ENCODE measurements at places on chromosomes 7 and 10.
A peak's percentile ranks its signal among the peaks of the same experiment; 100 is the strongest.

- DNase-seq: no peak
Measured at GRCh38 chr10:127982601-127983000, 75.7 kb downstream of the PTPRE start.

DNA sequence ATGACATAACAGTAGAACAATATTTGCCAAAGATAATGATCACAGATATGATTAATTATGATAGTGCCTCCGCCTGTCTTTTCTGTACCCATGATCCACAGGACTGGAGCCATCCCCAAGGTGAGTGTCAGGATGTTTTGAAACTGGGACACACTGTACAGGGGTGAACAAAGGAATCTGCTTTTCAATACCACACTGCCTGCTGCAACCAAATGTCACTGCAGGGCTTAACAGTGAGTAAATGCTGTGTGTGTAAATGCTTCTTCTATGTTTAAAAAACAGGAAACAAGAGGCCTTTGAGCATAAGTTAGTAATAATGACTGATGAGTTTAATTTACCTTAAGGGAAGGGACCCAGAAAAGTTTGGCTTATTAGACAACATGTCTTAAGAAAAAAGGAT, 65.2 kb downstream of the HBP1 start:
- DNase-seq: no peak

DNA sequence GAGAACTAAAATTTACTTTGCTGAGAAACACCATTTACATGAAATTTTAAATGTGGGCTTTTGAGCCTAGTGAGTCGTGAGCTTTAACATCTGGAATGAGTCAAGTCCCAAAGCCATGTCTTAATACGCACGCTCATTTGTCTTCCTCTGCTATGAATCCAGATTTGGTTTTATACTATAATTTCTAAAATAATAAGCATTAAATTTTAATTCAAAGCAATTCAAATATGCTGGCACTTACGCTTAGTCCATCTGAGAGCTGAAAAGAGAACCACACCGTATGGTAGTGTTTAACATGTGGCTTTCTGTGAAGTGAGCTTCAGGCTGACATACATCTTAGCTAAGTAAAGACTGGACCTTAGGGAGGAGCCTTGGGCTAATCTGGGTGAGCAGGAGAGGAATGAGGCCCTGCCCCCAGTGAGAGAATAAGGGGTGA, 52.2 kb downstream of the CUBN start:
- peak; percentile 28 for DNase-seq

- DNase-seq: no peak
Measured at GRCh38 chr10:131729938-131730660, 170.7 kb upstream of the PPP2R2D start.

- no peak for DNase-seq
Measured at GRCh38 chr10:12720217-12720981, 281.1 kb downstream of the CCDC3 start.

- DNase-seq: no peak
Measured at GRCh38 chr7:144579687-144580086, 176.2 kb upstream of the NOBOX start.

GRCh38 chr10:46548498-46549090, 7.9 kb downstream of the GPRIN2 start:
- DNase-seq: no peak

GRCh38 chr10:33071857-33072256, 113.8 kb upstream of the ITGB1 start:
- no peak for DNase-seq

GRCh38 chr10:97740613-97741012, 3.7 kb downstream of the ZFYVE27 start:
- no peak for DNase-seq

- DNase-seq: no peak
Measured at GRCh38 chr10:109474812-109475211, 448.5 kb downstream of the XPNPEP1 start.

GRCh38 chr7:16891874-16892643, 10.3 kb upstream of the AGR3 start:
- DNase-seq: no peak

DNA sequence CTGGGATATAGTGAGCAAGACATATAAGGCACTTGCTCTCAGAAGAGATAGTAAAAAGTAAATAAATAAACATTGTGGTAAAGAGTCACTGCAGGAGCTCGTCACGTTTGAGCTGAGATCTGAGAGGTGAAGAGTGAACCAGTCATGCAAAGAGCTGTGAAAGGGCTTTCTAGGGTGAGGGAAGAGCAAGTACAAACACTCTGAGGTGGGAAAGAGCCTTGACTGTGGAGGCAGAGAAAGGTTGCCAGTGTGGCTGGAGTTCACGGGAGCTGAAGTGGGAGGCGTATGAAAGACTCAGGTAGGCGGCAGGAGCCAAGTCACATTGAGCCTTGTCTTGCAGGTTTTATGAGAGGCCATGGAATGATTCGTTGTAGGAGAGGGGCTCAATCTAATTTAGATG, 141.0 kb downstream of the C1GALT1 start:
- no peak for DNase-seq

DNA sequence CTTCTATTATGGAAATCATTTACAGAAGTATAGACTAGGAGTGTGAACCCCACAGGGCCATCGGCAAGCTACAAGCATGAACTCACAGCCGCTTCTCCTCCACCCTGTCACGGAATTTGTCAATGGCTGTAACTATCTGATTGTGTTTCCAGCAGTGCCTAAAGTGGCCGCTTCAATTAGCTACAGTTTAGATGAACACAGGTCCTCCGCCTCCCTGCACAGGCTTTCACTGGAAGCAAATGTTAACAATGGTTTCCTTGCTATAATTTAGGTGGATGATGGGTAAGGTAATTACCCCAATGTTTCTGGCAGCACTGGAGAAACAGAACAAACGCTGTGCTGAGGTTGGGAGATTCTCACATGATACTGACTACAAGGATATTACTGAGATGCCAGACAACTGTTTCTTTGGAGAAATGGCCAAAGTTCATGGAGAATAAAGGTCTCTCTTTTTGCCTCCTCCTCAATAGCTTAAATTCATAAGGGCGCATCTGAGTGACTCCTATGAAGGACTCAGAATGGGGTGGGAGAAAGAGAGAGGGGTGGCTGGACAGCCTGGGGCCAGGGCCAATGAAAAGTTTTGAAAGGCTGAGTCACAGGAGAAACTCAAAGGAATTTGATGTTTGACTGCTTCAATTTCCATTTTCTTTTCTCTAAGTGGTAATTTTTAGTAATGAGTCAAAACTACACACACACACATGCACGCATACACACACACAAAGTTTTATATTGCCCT, 78.9 kb downstream of the SVIL start:
- DNase-seq: peak; percentile 71

DNA sequence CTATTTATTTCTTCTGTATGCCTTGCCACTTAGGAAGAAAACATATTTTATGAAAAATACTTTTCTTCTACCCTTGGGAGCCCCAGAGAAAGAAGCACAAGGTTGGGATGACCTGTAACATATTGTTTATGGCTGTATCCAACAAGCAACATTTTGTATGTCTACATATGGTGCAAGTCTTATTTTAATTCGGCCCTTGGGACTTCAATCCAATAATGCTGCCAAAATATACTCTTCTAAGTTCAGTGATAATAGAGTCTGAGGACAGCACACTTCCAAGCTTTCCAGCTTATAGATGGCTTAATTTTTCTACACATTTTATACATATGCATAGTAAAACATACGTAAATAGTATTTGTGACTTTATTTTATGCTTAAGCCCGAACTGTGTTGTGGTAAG, 318.5 kb upstream of the SEMA3A start:
- no peak for DNase-seq

- DNase-seq: no peak
Measured at GRCh38 chr7:101985057-101985902, 167.9 kb downstream of the CUX1 start.

- DNase-seq: no peak
Measured at GRCh38 chr10:1488970-1489548, 248.3 kb downstream of the ADARB2 start.

DNA sequence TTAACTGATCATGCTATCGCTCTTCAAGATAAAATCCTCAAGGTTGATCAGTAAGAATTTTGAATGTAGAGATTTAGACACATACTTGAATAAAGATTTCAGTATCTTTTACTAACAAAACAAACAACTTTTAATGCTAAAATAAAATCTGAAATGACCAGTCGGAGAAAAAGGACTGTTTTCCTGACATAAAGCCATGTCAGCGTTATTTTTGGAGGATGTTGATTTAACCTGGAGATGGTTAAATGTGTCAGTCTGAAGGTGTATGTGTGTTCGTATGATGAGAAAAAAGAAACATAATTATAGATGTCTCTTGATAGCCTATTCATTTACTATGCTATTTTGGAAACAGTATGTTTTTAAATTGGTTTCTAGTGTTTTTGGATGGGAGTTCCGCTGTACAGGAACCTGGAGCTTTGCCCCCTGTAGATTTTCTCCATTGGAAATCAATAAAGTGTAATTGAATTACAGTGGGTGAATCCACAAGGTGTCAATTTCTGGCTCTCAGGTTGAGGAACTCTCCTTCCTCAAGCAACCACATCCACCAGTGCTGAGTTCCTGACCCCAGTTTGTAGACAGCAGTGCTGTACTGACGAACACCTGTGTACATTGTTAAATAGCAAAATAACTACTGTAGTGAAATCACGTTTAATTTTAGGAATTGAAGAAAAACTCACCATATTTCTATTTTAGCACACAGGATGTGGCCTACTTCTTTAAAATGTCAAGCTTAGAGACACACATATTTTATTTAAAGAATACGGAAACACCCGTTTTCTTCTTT, 670.1 kb downstream of the MAGI2 start:
- DNase-seq: no peak

DNA sequence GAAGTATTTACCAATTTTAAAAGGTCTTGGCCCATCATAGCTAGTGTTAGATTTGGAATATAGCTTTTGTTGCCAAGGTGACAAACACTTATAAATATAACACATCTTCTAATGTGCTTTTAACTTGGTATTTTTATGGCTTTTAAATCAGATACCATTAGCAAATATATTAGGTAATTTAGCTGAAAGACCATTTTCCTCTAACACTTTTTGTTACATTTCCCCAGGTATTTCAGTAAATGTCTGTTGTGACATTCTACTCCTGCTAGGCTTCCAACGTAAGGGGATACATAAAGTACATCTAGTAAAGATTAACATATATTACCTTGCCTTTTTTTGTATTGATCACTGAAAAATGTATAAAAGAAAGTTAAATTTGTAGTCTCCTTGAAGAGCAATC, 75.0 kb upstream of the SEM1 start:
- no peak for DNase-seq

GRCh38 chr10:8912108-8912507, 857.6 kb downstream of the GATA3 start:
- no peak for DNase-seq

GRCh38 chr10:91295346-91295745, 74.9 kb downstream of the PCGF5 start:
- DNase-seq: no peak

- no peak for DNase-seq
Measured at GRCh38 chr10:48389272-48389671, 82.8 kb downstream of the MAPK8 start.

GRCh38 chr7:1562116-1562515, 6.1 kb upstream of the TMEM184A start:
- no peak for DNase-seq

DNA sequence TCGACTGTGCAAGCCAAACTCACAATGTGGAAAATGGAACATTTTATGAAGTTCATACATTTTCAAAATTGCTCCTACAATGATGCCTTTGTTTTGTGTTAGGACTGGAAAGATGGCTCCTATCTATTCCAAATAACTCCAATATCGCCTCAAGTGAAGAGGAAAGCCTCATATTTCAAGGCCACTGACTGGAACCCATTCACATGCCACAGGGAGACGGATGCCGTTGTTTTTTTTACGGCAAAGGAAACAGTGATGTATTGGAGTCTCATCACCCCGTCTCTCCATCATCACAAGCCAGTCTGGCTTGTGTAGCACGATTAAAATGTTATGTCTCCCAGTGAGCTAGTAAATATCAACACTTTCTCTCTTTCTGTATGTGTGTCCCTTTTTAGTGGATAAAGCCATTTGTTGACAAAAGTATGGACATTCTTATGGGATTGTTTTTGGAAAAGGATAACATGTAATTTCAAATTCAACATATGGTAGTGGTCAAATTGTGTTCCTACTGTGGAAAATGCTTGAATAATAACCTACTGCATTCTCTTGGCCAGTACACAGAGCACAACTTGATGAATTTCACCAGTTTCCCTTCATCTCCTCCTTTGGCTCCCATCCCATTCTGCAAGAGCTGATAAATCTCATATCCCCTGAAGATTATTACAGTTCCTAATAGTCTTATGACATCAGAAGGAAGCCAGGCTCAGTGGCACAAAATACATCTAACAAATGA, 109.5 kb upstream of the PITRM1 start:
- DNase-seq: no peak

DNA sequence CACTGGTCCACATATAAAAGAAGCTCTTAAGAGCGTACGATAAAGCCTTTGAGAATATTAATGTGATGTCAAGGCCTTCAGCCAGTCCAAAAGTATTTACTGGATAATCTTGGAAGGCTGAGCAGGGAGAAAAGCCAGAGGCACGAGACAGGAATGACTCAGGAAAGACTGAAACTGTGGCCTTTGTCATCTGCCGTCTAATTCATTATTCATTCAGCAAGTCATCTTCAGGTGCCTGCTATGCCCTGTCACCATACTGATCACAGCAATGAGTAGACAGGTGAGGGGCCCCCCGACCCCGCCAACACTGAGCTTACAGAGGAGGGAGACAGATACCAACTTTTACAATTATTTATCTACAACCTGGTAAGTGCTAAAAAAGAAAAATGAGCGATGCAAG, 78.9 kb downstream of the VOPP1 start:
- peak; percentile 22 for DNase-seq

DNA sequence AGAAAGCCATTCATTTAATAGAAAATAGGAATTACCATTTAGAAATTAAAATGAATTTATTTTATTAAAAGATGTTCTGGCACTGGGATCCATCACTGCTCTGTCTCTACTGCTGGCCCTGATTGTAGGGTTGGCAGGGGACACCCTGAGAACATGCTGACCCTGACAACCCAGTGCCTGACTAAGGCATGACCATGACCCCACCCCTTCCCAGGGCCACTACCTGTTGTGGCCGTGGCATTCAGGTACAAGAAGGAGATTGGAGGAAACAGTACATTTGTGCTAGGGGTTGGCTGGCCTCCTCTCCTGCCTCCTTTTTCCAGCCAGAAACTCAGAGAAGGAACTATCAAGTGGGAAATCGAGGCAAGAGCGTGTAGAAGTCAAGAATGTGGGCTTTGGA, 197.0 kb upstream of the ZMIZ1 start:
- no peak for DNase-seq

DNA sequence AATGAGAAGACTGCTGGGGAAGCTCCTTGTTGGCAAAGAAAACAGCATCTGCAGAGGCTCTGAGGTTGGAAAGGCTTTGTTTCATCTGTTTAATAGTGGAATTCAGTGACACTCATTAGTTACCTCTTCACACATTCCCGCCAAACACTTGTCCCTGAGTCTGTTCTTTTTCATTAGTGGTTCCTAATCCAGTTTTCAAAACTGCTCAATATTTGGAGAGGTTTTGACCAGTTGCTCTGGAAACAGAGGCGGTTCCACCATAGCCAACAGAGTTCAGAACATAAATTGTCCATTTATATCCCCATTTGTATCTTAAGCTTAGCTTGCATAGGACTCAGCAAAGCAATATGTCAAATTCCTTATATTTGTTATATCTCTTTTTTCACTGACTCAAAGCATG, 754.6 kb downstream of the AUTS2 start:
- no peak for DNase-seq

GRCh38 chr10:110077436-110078130, 69.8 kb downstream of the ADD3 start:
- DNase-seq: peak; percentile 6
